Suppressor macrophage treated with lipopolysaccharide for 4 hours (primary cell): ENCODE measurements at places on chromosomes 2 and 18.
A peak's percentile ranks its signal among the peaks of the same experiment; 100 is the strongest.

GRCh38 chr2:9010866-9011265, 7.4 kb upstream of the MBOAT2 start:
- DNase-seq, result no peak

- DNase-seq, result no peak
Measured at GRCh38 chr2:98709535-98709934, 21.4 kb downstream of the MGAT4A start.

DNA sequence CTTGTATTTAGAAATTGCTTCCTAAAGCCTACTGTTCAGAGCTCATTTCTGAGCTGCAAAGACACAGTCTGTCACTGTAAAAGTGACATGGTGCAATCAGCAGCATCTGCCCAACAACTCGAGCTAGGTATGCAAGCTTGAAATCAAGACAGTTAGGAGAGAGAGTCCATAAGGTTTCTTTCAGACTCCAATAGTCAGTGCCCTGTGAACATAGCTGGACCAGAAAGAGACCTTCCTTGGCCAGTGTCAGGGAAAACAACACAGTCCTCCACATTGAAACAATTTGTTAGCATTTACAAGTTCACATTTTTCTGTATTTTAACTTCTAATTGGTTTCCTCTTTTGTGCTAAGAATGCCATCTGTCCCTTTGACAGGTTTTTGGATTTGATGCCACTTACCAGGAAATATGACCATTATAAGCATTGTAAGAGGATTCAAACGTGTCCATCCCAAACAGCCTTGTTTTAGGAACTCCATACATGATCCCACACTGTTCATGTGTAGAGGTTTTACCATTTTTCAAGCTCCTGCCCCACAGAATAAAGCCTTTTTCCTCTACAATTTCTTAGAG, 8.9 kb upstream of the MYCN start:
- DNase-seq, result no peak

DNA sequence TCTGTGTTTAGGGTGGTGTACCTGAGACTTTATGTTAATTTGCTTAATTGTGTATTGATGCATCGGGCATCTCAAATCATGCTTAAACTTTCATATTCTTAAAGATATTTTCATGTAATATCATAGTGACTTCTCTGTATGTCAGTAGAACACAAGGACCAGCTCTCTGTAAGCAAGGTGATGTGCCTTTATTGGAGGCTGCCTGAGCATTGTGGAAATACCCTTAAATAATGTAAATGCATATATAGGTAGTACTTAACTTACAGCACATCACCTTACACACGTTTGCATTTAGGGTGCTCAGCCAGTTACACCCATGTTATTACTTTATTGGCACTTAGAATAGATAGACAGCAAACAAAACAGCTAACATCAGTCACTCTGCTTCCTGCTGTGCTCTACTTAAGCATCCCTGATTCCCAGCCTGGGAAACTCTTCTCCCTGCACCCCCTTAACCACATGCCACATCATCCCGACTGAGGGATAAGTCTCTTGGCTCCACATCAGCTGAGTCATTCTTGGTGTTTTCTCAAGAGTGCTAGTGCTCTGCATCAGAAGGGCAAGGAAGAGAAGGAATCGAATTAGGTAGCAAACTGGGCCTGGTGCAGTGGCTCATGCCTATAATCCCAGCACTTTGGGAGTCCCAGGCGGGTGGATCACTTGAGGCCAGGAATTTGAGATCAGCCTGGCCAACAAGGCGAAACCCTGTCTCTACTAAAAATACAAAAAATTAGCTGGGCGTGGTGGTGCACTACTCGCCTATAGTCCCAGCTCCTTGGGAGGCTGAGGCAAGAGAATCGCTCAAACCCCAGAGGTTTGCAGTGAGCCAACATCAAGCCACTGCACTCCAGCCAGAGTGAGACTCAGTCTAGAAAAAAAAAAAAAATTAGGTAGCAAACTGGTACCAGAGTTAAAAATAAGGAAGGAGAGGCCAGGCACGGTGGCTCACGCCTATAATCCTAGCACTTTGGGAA, 108.7 kb downstream of the MAP3K20 start:
- DNase-seq, result peak; percentile 18

DNA sequence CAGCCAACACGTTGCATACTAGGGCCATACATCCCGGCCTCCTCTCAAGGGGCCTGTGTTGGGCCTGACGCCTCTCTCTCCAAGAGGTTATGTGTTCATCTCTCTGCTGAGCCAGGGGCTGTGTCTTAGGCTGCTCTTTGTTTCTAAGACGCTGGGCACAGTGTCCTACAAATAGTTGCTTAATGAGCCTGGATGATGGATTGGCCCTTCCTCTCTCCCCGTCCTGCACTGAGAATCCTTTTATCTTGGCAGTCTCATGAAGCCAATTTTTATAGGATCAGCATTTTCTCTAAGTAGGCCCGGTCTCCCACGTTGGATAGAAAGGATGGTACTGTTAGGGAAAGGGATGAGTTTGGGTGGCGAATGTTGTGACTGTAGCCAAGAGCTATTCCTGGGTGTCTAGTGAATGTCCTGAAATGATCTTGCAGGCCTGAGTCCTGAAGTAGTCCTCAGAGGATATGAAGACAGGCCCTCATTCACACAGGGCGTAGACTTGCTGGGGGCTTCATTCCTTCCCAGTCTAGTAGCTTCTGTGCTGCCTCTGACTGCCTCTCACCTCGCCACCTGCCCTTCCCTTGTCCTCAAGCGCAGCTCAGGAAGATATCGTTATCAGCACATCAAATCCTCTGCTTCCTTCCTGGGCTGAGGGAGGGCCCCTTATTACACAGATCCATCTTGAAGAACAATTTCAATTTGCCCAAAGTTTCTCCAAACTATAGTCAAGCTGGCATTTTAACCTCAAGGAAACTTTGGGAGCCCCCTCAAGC, 8.8 kb downstream of the LBH start:
- no peak for DNase-seq

- no peak for DNase-seq
Measured at GRCh38 chr2:46347648-46348280, 50.6 kb downstream of the EPAS1 start.
